ENCODE measurements at places on chromosomes 5 and 9. TPM values are rescaled to one million over a fixed set of nuclear protein-coding genes. Genes with fewer than 3 reads are reported as not detected.

TNIP1 gene
- total RNA-seq: 92.6 TPM

PCDHA9 gene
- 0.25 TPM for total RNA-seq

OR2K2 gene
- total RNA-seq: 1.5 TPM

IER5L gene
- 34.4 TPM for total RNA-seq

RC3H2 gene
- 37.6 TPM for total RNA-seq

TAS2R1 gene
- not detected for total RNA-seq

TIGD6 gene
- total RNA-seq: 4.7 TPM

JAKMIP2 gene
- 0.49 TPM for total RNA-seq

ABLIM3 gene
- total RNA-seq: 50.8 TPM

AQP7 gene
- 6.4 TPM for total RNA-seq

IFNA21 gene
- total RNA-seq: not detected

CRB2 gene
- not detected for total RNA-seq

PRRX2 gene
- 43.7 TPM for total RNA-seq

SRD5A1 gene
- total RNA-seq: 45.4 TPM

GRCh38 chr9:88322906-88323566 is 65.2 kb upstream of the SPIN1 start:
- no peak for DNase-seq

DNA sequence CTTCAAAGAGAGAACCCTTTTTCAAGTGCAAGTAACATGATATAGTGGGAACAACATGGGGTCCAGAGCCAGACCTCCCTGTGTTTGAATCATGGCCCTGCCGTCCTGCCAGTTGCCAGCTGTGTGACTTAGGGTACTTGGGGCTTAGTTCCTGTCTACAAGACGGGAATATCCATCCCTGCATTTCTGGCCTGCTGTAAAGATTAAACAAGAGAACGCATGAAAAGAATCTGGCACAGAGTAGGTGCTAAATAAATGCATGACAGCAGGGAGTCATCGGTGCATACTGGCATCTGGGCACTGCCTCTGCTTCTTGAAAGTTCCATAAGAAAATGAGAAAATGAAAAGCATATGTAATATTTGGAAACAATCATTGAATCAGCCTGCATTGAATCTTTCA is 77.8 kb upstream of the PRRC1 start:
- no peak for DNase-seq

DNA sequence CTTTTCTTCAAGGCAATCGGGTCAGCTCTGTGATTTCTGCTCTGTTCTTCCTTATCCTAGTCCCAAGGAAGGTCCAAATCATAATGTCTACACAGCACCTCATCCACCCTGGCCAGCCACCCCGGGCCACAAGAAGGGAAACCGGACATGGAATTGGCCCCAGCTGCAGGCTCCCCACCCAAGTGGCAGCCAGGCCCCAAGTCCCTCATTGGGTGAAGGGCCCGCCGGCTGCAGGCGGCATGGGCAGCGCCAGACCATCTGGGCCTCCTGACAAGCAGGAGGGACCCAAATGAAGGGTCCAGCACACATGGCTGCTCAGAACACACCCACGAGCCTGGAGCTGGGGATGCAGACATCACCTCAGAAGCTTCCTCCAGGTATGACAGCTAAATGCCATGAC is 33.7 kb downstream of the BICD2 start:
- no peak for DNase-seq

GRCh38 chr5:20105915-20106314 is 117.9 kb upstream of the CDH18 start:
- DNase-seq: no peak

- no peak for DNase-seq
Observed at GRCh38 chr9:5452286-5452609, 1.9 kb downstream of the CD274 start.

GRCh38 chr5:42495914-42496313 is 72.7 kb downstream of the GHR start:
- no peak for DNase-seq

GRCh38 chr5:14204011-14204670 is 61.0 kb downstream of the TRIO start:
- DNase-seq: no peak

DNA sequence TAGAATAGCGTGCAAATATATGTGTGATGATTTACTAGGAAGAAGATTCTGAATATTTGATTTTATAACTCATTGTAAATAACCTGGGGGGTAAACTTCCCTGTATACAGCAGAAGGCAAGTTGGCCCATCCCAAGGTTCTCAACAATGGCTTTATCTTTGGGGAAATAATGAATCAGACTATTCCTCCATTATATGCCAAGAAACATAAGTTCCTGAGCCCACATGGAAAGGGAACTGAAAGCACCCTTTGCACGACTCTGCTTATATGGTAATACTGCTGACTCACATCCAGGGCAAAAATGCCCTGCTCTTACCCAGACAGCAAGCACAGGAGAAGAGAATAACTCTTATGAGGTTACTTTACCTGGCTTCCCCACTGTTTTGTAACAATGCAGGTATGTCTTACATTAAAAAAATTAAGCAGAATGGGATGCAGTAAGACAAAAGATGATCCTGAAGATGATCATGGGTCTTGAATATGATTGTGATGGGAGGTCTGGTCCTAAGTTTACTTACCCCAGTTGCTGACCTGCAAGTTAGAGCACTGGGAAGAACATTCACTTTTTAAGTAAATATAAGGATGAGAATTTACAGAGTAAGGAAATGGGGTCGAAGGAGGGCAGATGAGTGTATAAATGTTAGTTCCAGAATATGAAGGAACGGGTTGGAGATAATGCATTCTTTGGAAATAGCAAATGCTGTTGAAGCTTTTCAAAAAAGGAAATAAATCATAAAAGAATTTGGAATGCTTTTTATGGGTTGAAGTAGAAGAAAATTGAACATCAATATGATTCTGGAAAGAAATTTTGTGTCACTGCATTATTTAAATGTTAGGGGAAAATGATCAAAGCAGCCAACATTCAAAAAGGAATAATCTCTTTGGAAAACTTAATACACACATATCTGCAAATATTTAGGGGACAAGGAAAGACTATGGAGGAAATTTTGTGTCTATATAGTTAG is 428.4 kb upstream of the MPDZ start:
- no peak for DNase-seq

DNA sequence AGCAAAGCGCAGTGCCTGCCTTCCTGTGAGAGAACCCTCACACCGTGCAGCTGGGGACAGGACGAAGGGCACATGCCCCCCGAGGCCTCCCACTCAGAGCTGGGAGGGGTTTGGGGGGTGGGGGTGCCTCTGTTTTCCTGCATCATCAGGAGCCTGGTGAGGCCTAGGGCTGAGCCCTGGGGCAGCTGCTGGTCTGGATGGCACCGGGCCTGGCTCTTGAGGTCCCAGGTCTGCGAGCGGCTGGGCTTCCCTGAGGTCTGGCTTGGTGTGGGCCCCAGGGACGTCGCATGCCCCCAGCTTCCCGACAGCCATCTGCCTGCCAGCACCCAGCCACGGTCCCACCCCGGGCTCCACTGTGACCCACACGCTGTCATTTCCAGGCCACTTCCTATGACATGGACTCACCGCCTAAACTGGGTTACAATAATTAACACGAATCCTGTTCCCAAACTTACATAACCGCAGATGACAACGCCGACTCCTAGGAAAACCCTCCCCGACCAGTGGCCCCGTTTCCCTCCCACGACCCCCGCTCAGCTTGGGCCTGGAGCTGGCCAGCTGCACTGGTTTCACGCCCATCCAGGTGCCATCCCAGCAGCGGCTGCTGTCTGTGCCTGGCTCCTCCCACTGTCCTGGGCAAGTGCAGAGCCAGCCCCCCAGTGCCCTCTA is 8.7 kb downstream of the NACC2 start:
- no peak for DNase-seq

GRCh38 chr5:75933489-75933888 is 149.7 kb upstream of the SV2C start:
- DNase-seq: no peak

DNA sequence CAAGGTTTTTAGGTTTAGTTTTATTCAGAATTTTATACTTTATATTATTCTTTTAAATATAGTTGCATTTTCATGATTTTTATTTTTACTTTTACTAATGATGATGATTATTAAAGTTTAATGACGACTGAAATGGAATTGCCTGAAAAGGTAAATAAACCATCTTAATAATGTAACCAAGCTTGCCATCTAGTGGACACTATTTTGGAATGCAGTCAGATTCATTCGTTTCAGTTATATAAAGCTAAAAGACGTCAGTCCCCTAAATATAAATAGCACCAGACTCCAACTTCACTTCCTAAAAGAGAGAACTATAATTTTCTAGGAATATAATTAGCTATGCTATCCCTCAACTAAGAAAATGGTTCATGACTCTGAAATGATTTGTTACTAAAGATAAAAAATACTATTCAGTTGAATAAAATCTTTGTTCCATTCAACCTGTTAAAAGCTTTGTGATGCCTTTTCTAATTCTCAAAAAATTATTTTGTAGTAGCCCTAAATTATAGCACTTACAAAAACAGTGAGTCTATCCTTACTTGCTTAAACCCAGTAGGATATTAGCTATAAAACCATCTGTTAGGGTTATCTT is 19.9 kb downstream of the ABITRAM start:
- DNase-seq: no peak

DNA sequence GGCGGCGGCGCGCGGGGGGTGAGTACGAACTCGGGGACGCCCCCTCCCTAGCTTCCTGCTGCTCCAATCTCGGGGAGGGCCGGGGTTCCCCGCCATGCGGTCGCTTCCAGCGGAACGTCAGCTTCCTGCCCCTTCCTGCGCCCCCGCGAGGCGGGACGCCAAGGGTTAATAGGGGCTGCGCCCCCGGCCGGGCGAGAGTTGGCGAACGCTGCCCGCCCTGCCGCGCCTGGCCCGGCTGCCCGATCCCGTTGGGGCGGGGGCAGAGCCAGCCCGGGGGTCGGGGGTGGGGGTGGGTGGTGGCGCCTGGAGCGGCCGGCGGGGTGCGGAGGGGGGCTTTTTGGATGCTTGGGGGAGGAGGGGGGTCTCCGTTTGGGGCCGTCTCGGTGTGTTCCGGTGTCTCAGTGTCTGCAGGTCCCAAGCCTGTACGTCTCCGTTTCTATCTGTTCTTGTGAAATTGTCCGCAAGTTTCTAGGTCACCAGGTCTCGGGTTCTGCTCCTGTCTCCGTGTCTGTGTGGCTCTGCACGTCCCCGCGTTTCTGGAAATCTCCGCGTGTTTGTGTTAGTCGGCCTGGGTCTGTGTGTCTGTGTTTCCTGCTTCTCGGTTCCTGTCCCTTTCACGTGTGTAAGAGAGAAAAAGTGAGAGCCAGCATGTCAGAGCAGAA is 789 bp downstream of the COL27A1 start:
- no peak for DNase-seq

DNA sequence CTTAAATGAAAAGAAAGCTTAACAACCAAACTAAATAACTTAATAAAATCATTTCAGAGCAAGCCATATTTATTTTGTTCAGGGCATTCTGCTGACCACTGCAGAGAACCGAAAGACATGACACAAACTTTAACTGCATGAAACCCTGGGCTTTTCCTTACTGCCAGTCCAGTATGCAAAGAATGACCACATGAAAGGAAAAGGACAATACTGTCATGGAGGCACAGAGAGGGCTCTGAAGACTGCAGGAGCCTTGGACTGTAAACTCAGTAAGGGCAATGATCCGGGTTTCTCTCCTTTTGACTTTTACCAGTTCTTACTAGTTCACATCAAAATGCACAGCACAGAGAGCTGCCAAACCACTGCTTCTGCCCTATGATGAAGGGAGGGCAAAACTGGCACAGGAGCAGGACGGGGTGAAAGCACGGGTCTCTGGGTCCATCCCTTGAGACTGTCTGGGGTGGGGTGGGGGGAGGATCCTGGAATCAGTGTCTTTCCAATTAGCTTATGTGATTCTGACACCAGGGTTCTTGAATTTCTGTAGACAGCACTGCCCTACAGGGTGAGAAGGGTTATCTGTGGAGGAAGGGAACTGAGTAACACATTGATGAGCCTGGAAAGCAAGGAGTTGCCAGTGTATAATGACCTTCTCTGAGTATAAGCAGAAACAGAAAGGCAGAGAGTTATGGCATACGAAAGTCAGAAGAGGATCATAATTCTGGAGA is 44.7 kb downstream of the RNF130 start:
- no peak for DNase-seq

- no peak for DNase-seq
Observed at GRCh38 chr9:114592356-114592755, 4.8 kb downstream of the ATP6V1G1 start.

GRCh38 chr5:106860398-106861044 is 810.2 kb downstream of the EFNA5 start:
- DNase-seq: no peak

DNA sequence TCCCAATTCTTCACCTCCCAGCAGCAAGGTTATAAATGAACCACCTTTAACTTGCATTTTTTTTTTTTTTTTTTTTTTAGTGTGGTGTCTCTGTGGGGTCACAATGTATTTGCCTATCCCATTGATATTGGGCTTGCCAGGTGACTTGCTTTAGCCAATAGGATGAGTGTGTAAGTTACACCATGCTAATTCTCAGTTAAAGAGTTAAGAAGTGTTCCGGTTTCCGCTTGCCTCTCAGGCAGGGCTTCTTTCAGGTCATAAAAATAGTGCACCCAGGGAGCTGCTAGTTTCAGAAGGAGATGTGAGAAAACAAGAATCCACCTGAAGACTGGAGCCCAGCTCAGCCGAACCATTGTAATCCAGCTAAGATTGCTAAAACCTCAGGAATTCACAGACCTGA is 84.2 kb upstream of the PTPRD start:
- DNase-seq: no peak

DNA sequence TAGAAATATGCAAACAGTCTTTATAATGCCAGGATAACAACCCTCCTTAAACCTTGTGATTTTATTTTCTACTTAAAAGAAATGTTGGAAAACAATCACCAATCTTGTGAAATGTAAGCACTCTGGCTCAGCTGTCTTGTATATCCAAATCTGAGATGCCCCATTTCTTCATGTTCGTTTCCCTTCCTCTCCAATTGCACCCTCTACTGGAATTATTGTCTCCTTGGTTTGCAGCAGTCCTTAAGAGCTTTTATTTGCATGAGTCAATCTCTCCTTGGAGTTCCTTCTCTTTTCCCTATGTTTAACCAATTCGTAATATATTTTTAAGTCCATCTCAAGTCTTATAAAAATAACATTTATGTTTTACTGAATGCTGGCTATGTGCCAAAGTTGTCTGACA is 362.0 kb upstream of the CDH10 start:
- no peak for DNase-seq

- DNase-seq: no peak
Observed at GRCh38 chr5:137710086-137710485, 25.8 kb downstream of the KLHL3 start.

GRCh38 chr9:94650949-94651348 is 11.6 kb upstream of the FBP1 start:
- no peak for DNase-seq

DNA sequence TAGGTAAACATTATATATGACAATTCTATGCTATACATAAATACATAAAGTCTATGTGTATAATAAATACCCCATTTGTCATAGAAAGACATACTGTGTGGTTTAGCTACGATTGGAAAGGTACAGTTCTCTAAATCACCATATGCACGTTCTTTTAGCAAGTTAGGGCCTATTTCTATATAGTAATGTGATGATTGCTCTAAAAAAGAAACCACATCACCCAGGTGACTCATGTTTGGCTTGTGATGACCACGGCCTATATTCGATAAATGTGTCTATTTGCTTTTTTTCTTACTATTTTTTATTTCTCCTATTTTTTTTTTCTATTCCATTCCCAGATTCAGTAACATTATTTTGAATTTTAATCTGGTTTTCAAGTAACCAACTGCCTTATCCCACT is 34.7 kb downstream of the RETREG1 start:
- no peak for DNase-seq

Data from vagina (tissue), 2 donors.